Activated T-helper 1 cell treated with anti-CD3 and anti-CD28 coated beads, Interleukin-2, amount 50 U/mL, for 16 hours (primary cell): ENCODE measurements at places on chromosomes 2 and 18.

DNA sequence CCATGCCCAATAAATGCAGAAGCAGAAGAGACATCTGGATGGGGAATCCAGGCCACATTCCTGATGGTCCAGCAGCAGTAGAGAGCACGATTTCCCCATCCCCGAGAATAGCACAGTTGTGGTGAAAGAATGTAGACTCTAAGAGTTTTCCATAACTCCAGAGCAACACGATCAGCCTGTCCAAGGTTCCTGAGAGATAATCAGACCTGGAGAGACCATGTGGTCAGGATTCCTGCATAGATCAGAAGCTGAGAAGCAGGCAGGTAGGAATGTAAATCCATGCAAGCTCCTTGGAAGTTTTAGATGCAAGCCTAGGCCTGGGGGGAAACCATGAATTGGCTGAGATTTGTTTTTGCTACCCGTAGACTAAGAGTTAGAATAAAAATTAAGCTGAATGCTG lies 34.2 kb upstream of the PTPRM start:
- DNase-seq: no peak

DNA sequence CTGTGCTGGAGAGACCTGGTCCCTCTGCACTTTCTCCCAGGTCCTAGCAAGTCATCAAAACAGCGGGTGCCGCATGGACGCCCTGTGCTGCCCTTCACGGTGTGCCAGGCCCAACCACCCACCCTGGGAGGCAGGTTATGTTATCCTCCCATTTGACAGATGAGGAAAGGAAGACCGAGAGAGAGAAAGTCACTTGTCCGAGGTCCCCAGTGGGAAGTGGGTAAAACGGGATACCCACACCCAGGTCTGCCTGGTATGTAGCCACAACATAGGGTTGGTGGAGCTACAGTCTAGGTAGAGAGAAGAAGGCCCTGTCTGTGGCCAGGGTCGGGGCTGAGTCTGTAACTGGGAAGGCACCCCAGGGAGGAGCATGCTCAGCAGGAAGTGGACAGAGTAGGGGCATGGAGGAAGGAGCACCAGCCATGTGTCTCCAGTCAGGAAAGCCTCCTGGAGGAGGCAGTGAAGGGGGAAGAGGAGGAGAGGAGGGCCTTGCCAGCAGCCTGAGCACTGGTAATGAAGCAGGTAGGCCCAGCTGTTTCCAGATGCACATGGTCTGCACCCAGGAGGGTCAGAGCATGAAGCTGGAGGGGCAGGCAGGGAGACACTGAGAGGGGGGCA lies 98.4 kb downstream of the ZFP36L2 start:
- no peak for DNase-seq

DNA sequence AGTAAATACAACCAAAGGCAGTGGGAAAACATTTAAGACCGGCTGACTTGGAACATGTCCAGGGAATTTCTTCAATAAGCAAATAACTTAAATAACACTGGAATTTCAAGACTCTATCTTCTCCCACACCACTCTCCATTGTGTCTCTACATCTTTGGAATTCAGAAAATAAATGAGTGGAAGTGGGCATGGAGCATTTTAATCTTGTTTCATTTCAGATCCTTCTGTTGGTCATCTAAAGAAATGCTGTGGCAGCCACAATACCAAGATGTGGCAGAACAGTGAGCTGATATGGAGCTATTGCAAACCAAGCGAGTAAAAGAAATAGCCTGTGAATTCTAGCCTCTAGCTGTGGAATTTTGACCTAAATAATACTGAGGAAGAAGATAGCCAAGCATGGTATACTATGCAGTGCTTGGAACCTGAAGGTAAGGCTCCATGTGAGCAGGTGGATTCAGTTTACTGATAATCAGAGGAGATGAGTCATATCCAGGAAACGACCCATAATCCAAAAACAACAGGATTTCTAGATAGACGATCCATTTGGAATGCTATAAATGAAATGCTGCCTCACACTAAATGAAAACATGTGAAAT lies 157.1 kb upstream of the SCN7A start:
- no peak for DNase-seq

GRCh38 chr2:1970341-1970740 lies 226.0 kb upstream of the PXDN start:
- no peak for DNase-seq

GRCh38 chr2:1929962-1930361 lies 185.6 kb upstream of the PXDN start:
- no peak for DNase-seq

DNA sequence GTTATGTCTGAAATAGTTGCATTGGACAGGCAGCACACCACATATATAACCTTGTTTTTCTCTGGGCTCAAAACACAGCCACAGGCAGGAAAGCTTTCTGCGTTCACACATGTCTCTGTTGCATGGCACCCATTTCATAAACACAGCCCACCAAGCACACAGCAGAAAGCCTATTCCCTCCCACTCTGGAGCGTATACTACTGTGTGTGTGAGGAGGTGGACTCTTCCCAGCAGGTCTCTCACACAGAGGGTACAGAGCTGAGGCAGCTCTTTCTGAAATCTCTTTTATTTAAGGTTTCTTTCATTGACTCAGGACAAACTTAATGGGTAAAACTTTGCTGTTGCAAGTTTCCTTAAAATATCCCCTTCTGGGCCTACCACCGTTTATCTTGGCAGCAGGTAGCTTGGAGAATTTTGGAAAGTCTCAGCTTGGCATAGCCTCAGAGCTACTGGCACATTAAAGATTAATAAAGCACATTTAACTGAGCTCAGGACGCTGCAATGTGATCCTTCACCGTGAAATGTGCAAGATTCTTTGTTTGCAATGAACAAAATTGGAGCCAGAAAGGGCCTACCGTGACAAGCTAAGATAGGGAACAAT lies 105.1 kb upstream of the NCKAP5 start:
- DNase-seq: no peak
